HS-27A (cell line): ENCODE measurements at places on chromosomes 2 and 18.
A peak's percentile ranks its signal among the peaks of the same experiment; 100 is the strongest.

- DNase-seq = no peak
Observed at GRCh38 chr2:189370719-189371118, 70.6 kb upstream of the WDR75 start.

GRCh38 chr18:23154030-23154429, 18.7 kb downstream of the CABLES1 start:
- no peak for DNase-seq

- no peak for DNase-seq
Observed at GRCh38 chr2:196376984-196377877, 205.9 kb upstream of the STK17B start.

DNA sequence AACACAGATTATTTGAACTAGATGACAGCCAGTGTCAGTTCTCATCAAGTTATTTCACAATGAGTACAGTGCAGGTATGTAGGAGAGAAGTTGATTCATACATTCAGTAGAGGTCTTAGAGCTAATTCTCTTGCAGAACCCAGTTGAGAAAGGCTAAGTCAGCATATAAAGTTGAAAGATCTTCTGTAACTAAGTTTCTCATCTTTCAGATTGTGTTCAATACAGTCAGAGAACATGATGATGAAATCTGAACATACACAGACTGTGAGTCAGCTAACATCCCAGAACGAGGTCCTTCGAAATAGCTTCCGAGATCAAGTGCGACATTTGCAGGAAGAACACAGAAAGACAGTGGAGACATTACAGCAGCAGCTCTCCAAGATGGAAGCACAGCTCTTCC, 41.9 kb upstream of the LIMS1 start:
- DNase-seq = peak; percentile 31

DNA sequence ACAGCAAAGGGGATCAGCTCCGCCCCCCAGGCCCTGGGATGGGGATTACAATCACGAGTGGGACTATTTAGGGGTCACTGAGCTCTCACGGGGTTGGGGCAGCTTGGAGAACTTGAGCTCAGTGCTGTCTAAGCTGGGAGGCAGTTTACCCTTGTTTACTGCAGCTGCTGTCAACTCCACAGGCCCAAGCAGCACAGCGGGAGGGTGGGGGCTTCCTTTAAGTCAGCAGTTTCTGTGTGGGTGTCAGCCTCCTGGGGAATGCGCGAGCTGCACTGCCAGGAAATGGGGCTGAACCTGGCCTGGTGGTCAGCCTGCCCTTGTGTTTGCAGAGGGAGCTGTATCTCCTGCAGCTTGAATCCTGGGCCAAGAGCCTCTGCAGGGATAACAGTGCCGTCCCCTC, 29.8 kb downstream of the TOGARAM2 start:
- DNase-seq = no peak

DNA sequence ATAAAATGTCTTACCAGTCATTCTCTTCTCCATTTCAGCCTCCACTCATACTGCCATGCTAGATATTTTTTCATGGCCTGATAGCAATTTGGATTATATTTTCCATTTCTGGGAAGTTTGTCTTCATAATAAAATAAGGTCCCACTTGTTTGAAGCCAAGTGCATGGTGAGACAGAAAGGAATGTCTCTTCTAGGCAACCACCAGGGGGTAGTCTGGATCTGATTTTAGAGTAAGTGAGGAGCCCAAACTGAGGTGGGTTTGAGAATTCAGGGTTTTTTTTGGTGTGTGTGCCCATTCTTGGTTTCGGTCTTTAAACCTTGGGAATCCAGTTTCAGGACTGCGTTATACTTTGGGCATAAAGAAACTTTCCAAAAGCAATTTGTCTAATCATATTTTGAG, 315.5 kb downstream of the RPRM start:
- no peak for DNase-seq

DNA sequence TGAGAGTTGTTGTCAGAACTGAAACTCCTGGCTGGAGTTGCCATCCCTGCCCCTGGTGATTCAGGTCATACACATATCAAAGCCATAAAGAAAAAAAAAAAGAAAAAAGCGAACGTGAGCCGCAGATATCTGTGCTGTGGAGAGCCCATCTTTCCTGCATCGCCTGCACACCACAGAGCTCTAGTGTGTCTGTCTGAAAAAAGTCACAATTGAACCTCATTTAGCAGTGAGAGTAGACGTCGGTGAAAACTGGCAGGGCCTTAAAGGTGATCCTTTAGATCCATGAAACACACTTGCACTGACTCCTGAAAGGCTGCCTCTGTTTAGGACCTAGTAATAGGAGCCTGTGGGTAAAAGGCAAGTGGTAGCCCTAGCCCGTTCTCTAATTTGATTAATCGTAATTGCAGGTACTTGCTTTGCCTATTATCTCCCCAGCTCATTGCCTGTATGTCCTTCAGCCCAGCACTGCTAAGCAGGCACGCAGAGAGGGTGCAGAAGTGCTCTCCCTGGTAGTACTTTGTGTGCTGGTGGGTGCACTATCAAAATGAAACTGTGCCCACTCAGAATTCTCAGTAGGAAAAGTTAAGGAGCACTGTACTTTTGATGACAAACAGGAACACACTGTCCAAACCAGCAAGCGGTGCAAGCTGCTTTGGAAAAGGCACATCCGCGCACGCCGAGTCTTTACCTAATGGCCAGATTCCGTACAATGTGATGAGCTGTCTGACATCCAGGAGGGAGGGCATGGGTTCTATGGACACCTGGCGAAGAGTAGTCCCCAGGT, 103.5 kb upstream of the ASB18 start:
- DNase-seq = no peak

DNA sequence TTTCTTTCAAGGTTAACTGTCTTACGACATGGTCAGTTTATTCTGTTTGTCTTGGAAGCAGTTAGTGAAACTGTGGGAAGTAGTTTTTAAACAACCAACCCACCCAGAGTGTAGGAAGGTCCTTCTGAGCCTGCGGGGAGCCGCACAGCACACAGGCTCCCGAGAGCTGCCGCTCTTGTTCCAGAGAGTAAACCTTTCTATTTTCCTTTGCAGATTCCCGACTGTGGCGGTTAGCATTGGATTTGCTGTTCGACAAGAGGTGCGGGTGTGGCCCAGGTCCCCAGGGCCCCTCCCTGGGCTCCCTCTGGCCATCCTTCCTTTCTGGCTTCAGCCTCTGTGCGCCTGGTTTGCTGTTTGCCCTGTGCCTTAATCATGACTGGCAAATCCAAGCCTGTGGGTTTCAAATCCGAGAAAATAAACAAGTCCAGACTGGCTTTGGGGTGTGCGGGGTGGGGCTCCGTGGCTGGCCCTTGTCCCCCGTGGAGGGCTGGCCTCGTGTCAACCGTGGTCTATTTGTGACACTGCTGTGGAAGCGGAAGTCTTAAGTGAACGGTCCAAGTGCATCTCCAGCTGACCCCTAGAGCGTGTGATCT, 30.7 kb downstream of the IMPA2 start:
- DNase-seq = no peak

DNA sequence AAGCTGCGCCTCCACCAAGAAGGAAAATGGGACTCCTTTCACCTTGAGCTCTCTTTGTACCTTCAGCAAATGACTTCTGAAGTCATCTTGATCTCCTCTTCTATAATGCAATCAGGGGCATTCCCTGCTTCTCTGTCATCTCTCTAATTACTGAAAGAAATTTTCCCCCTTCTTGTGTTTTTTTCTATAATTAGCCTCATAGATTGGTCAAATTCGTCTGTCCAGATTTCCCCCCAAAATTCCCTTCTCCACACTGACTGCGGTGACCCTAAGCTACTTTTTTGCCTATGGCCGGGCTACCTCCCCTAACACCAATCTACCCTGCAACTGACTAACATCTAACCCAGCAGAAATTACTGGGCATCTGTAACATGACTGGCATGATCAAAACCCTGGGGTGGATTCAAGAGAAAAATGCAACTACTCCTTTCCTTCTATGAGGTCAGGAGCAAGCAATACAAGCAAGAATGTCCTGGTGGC, 168.6 kb downstream of the BCL2 start:
- DNase-seq = no peak
